ENCODE measurements at places on chromosomes 13 and 19.

GRCh38 chr13:42022336-42022735 is 26.1 kb upstream of the DGKH start:
- no peak for DNase-seq

- DNase-seq = no peak
Measured at GRCh38 chr13:64274481-64275217, 2859.0 kb upstream of the PCDH20 start.

- DNase-seq = no peak
Measured at GRCh38 chr19:29386970-29387369, 138.8 kb upstream of the VSTM2B start.

DNA sequence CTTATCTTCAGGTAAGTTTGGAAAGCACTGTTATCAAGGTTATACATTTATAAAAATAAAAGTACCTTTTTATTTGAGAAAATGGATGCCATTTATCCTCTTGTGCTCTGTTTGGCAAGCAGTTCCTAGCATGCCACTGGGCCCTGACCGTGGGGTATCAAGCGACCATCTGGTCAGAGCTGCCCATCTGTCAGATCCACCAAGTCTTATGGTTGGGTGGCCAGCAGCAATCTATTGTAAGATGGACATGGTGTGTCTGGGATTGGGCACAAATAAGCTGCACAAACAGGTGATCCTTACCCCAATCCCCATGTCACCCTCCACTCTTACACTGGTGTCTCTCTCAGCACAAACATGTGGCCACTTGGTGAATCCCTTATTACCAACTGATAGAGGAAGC is 178.5 kb downstream of the DLEU7 start:
- no peak for DNase-seq

- no peak for DNase-seq
Measured at GRCh38 chr19:6750062-6750461, 10.6 kb downstream of the TRIP10 start.

- no peak for DNase-seq
Measured at GRCh38 chr19:45113628-45114027, 20.6 kb downstream of the PPP1R37 start.

DNA sequence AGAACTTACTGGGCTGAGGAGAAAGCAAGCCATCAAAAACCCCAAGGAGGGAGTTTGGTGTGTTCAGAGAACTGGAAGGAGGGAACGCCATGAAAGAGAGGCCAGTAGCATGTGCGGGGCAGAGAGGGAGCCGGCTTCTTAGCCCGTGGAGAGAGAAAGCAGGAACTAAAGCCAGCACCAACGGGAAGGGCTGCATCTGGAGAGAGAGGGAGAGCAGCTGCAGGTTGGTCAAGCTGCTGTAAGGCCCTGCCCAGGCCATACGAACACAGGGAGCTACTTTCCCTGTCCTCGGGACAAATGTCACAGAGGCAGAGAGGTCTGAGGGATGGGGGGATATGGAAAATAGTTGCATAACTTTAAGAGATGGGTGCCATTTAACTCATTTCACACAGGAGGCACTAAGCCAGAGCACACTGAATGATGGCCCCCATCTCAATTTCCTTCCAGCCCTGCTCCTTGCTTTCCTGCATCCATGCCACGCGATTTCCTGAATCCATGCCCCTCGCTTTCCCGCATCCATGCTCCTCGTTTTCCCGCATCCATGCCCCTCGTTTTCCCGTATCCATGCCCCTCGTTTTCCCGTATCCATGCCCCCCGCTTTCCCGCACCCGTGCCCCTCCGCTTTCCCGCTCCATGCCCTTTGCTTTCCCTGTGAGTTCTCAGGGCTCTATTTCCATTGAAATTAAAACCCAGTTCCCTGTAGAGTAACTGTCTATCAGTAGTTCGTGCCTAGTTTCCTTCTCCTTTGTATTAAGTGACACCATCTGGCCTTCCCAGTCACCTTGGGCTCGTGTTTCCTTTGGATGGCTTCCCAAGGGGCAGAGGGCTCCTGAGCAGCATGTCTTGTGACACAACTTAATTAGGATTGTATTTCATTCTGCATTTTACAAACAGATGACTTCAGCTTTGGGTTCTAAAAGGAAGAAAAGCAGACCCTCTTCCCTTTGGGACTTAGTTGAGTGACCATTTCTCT is 31.5 kb upstream of the TPT1 start:
- peak; percentile 57 for DNase-seq

GRCh38 chr19:8831832-8832131 is 322 bp downstream of the ZNF558 start:
- DNase-seq = no peak

GRCh38 chr13:46983881-46984280 is 87.0 kb upstream of the HTR2A start:
- no peak for DNase-seq

DNA sequence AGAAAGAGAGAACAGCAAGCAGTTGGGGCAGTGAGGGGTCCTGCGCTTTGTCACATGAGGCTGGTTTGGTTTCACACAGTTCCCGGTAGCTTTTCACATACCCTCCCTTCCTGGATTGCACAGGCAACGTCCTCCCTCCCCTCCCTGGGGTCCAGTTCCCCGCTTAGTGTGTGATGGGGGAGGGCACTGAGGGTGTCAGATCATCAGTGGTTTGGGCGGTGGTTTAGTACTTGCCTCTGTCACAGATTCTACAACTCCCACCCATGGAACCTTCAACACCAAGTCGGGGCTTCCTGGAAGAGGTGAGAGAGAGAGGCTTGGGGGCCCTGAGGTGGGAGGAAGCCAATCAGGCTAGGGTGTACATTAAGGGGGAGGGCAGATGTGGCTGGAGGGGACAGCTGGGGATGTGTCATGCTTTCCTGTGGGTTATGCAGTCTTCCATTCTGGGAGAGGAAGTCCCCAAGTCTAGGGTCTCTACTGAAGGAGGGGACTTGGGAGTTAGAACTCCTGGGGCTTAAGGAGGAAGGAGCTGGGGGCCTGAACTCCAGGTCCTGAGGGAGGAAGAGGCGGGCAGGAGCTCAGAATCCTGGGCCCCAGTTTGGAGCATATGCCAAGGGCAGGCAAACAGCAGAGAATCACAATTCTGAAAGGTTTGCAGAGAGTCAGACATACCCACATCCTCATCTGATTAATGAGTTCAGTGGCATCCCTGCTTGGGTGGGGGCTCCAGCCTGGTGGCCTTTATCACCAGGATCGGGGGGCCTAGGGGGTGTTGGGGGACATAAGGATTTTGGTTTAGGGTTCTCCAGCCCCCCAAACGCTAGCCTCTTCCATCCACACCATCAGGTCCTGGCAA is at the start of gene NKG7:
NKG7 (minus strand) TSS at position 6 of the 856 bp plus-strand sequence. CDS start 119 bp downstream, outside the sequence.
- no peak for DNase-seq

DNA sequence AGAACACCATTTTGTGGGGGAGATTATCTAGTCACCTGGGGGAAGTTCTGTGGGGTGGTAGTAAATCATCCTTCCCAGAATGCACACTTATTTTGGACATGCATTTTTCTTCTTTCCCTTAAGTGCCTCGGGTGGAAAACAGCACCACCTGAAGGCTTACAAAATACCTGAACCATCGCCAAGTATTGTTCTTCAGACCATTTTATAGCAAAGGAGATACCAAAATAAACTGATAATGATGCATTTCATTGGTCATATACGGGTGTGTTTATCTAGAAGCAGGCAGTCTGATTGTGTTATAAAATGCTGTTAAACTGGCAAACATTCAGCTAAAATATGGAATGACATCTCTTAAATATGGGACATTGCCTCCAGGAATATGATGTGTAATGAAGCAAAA is 1034.7 kb downstream of the SLITRK1 start:
- peak; percentile 4 for DNase-seq

DNA sequence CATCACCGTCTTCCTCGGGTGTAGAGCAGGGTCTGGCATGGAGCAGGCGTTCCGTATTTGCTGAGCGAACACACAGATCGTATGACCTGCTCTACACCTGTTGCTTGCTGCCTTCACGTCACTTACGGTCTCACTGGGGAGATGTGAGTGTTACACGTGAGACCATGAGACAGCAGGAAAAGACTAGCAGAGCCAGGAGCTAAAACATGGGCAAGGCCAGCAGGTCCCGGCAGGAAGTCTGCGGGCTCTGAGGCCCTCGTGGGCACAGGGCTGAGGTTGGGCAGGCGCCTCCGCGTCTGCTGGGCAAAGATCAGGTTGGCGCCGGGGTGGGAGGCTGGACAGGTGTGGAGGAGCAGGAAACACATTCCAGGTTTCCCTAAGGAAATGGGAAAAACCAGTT is 19.7 kb upstream of the GTF3A start:
- no peak for DNase-seq

- peak; percentile 46 for DNase-seq
Measured at GRCh38 chr13:51122868-51123566, 11.9 kb upstream of the C13orf42 start.

- DNase-seq = no peak
Measured at GRCh38 chr13:62130062-62130970, 714.7 kb upstream of the PCDH20 start.

GRCh38 chr13:36431204-36432105 is 840 bp upstream of the CCNA1 start:
- DNase-seq = no peak

DNA sequence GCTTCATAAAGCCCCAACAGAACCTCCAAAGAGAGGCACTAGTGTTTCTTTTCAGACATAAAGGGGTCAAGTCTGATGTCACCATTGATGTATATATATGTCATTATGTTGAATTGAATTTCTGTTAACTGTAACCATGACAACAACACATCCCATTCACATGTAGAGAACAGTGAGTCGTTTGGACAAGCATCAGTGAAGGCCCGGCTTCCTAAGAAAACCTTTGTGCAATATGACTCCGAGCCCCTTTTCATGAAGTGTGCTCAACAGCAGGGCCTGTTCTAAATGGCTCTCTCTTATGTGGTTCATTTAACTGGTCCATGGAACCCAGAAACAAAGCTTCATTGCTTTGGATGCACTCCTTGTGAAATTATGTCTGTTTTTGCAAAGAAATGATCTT is 67.2 kb upstream of the UBL3 start:
- DNase-seq = no peak

DNA sequence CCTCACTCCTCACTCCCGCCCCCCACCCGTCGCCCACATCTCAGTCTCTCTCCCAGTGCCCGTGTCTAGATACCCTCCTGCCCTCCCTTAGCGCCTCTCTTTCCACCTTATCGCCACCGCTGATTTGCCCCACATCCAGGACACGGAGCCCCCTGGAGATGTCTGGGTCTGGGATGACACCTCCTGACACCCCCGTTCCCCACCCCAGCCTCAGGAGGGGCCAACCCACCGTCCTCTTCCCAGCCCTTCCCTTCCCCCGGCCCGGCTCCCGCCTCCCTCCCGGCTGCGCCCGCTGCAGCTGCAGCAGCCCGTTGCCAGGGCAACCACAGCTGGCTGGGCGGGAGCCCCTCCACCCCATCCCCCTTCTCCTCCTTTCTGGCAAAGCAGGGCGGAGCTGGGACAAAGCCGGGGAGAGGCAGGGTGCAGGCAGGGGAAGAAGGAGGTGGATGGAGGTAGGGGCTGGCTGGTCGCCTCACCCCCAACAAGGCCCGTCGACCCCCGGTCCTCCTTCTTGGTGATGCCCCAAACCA is 13.5 kb downstream of the DPF1 start:
- DNase-seq = no peak

- no peak for DNase-seq
Measured at GRCh38 chr13:99610702-99611289, 109.5 kb downstream of the TM9SF2 start.

DNA sequence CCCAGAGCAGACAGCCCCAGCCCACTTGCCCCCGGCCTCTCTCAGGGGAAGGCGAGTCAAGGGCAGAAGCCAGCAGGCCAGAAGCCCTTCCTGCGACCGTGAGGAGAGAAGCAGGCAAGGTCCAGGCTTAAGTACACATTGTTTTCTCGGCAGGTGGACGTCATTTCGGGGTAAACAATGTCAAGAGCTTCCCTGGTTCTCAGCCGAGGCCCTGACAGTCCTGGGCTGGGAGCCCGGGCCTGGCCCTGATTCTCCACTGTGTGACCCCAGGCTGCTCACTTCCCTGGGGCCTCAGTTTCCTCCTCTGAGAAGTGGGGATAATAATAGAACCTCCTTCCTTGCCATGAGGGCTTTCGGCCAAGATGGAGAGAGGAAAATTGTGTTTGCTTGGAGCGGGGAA is 19.4 kb downstream of the PLVAP start:
- no peak for DNase-seq

GRCh38 chr19:48186015-48186414 is 15.5 kb downstream of the ZSWIM9 start:
- no peak for DNase-seq

DNA sequence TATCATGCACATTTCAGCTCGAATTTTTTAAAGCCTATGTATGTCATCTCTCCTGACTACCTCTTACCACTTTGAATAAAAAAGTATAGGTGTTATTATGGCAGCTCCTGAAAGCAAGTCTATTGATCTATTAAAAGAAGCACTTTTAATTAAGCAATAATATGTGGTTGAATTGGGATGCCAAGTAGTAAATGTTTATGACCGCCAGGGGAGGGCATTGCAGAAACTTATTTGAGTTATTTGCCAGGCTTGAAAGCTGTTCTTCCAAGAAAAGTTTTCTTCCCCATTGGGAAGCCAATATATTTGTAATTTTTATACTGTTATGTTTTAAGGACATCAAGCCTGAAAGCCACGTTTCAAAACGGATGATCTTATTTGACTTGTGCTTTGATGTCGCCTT is 88.1 kb upstream of the SOX21 start:
- no peak for DNase-seq

DNA sequence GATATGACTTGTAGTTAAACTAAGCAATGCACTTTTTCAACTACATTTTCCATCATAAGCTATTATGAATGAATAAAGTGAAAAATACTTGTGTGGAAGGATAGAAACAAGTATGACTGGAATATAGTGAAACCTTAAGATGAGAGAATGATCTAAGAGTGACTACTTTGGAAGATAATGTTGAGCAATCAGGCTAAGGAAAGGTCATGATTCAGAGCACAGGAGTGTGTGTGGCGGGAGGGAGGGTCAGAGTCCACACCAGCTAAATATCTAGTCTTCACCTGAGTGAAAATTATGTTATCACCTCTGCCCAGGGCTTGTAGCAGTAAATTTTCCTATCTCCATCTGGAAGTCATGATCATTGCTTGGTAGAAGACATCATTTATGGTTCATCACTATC is 833.4 kb upstream of the ATXN8OS start:
- no peak for DNase-seq

DNA sequence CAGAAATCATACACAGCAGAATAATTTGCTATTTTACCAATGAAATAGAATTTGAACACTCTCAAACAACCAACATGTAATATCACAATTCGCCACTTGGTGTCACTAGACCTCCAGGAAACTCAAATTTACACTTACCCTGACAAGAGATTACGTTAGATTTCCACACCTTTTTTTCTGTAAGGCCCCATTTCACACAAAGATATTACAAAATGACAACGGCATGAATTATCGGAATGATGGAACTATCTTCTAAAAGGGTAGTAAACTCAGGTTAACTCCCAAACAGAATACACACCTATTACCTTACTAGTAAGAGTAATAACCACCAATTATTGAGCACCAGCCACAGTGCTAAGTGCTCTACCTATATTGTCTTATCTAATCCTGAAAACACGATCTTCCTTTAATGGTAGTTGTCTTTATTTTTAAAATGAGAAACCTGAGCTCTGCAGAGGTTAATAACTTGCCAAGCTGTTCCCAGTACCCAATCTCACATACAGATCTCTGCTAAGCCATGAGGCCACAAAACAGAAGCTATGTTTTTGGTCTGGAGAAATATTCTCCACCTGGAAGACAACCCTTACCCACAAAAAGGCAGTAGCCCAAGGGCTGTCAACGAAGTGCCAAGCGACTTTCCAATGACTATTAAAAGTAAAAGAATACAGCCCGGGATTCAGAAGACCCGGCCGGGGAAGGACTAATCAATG is 152.4 kb downstream of the DCLK1 start:
- peak; percentile 66 for DNase-seq

GRCh38 chr13:83919775-83920174 is 37.5 kb upstream of the SLITRK1 start:
- no peak for DNase-seq

GRCh38 chr13:70874636-70875035 is 766.4 kb upstream of the KLHL1 start:
- DNase-seq = no peak
